Fibroblast of mammary gland (primary cell): ENCODE measurements at places on chromosomes 12 and 14.

GRCh38 chr12:30278401-30278800, 417.3 kb downstream of the IPO8 start:
- DNase-seq, result no peak

GRCh38 chr14:105476097-105476830, 1.6 kb downstream of the CRIP2 start:
- DNase-seq, result no peak

DNA sequence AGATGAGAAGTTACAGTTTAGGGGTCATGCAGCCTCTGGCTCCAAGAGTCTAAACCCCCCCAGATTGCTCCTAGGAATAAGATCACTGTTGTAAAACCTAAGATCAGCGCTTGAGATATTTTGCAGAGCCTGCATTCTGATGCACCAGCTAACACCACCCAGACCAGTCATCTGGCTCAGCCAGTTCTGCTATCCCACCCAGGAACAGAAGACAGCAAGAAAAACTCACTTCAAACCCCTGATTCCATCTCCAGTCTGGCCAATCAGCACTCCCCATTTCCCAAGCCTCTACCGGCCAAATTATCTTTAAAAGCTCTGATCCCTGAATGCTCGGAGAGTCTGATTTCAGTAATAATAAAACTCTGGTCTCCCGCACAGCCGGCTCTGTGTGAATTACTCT, 158.6 kb downstream of the ZNF664 start:
- DNase-seq, result no peak

- no peak for DNase-seq
These were observed 17.3 kb downstream of the KLRK1 start for GRCh38 chr12:10372559-10372958.

DNA sequence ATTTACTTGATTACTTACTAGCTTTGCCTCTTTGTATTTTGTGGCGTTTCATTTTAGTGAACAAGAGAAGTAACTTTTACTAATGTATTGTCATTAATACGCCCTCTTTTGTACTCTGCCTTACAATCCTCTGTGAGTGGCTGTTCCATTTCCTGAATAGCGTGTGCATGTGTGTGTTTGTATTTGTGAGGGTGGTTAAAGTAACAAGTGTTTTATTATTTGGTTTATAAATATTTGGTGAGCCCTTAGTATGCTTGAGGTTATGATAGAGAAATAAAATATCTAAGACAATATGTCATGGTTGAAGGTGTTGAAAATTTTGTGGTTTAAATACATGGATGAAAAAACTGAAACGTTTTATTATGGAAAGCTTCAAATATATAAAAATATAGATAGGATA, 71.7 kb upstream of the REP15 start:
- DNase-seq, result no peak
